CD4-positive, alpha-beta T cell treated with Interleukin-6 for 4 hours (primary cell): ENCODE measurements at places on chromosomes 7 and 10.

DNA sequence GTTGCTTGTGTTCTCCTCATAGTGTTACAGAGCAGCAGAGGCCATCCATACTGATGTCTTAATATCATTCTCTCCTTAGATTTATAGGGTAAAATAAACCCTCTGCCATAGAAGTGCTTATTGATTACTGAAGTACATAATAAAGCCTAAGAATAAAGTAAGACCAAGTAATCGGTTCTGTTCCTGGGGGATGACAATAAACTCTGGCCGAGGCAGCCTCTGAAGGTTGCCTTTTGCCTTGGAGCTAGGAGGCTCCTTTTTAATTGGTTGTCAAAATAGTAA is 711.6 kb upstream of the GALNT17 start:
- no peak for DNase-seq

DNA sequence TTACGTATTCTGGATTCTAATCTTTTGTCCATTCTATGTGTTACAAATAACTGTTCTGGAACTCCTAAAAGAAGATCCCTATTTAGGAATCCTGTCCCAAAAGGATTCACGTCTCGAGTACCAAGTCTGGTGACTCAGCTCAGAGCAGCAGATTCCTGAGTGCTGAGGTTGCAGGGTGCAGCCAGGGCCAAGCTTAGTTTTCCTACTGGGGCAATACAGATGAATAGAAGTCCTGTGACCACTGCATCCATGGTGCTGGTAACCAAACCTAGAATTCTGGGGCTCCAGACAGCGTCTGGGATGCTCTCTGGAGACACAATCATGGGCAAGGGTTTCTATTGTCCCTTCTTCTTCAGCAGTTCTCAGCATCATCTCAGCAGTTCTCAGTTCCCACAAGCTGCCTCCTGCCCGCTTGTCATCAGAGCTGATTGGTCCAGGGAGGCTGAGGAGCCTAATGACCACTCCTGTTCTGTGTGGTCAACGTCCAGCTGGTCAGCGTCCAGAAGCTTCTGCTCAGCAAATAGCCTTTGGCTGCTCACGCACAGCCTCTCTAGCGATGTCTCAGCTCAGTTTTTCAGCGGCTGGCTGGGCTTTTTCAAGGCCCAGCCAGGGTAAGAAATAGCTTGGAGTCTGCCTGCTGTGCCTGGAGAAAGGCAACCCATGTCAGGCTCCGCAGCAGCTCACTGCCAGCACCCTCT is 50.4 kb upstream of the C7orf33 start:
- DNase-seq = no peak

- no peak for DNase-seq
Measured at GRCh38 chr10:80158598-80159127, 26.1 kb downstream of the PLAC9 start.

DNA sequence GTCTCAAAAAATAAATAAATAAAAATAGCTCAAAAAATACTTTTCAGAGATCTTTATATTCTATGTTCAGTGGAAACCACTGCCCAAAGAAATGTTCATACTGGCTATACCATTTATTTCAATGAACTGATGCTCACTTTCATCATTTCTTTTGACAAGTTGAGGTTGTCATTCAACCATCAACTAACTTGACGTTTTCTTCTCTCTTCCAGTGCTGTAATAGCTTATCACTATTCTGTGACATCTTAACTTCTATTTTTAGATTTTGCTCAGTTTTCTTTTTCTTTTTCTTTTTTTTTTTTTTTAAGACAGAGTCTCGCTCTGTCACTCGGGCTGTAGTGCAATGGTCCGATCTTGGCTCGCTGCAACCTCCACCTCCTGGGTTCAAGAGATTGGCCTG is 8.7 kb upstream of the CTAGE4 start:
- no peak for DNase-seq

DNA sequence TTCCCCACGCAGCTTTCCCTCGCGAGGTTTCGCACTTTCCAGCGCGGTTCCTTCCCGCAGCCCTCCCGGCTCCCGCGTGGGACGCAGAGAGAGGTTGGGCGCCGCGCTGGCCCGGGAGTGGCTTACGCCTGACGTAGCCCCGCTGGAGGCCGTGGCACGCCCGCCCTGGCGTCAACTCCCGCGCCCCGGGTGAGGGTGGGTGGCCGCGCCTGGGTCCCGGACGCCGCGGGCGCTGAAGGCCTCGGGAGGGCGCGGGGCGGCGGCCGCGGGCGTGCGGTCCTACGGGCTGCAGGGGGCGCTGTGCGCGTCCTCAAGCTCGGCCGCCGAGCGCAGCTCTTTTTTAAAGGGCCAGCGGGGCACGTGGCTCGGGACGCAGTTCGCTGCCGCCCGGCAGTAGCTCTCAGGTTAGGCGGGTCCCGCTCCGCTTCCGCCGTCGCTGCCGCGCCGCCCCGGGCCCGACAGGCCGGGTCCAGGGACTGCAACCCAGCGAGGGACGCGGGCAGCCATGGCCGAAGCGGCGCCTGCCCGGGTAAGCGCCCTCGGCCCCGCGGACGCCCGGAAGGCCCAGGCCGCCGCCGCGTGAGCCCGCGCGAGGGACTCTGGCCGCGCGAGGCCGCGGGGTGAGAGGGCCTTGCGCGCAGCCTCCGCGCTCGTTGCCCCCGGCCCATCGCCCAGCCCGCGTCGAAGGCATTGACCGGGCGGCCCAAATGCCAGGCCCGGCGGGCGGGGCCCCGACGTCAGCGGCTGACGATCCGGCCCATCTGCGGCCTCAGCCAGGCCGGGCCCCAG is at the start of gene ZNF783:
Gene ZNF783, plus strand, starts transcription at position 368 of the 789 bp plus-strand sequence. Its CDS starts 138 bp downstream, at position 506.
- DNase-seq = peak; percentile 92

GRCh38 chr7:20280475-20281351 is 50.0 kb upstream of the ITGB8 start:
- DNase-seq = no peak

- DNase-seq = no peak
Measured at GRCh38 chr7:44956157-44956766, 22.6 kb downstream of the MYO1G start.

GRCh38 chr10:51894771-51895578 is 195.6 kb upstream of the CSTF2T start:
- DNase-seq = no peak

DNA sequence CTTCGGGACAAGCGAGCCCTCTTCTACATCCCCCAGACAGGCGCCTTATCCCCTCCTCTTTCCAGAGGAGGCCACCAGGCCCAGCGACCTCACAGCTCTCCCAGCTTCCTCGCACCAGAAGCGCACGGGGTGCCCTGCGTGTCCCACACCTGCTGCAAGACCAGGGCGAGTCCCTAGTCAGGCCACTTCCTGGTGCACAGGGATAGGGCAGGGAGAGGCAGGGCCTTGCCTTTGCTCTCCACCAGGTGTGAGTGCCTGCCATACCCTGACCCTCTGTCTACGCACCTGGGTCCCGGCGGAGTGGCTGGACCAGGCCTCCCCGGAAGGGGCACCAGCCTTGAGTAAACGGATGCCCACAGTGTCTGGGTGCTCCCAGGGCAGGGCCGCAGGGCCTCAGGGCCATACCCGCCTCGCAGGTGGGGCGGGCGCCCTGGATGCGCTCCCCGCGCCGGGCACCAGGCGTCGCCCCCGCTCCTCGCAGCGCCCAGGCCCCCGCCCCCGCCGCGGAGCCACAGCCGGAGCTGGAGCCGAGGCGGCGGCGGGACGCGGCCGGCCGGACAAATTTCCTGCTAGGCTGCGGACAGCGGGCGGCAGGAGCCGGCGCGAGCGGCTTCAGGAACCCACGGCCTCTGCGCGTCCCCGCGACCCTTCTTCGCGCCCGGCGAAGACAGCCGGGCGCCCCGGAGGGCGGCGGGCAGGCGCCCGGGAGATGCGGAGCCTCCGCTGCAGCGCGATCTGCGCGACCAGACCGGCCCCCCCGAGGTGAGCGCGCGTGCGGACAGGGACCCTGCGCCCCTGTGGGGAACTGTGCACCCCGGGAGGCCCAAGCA is at the start of gene PTPRE:
Gene PTPRE, plus strand, starts transcription at position 556 of the 830 bp plus-strand sequence. CDS start 133,779 bp downstream, outside the sequence.
- peak; percentile 71 for DNase-seq

- DNase-seq = no peak
Measured at GRCh38 chr7:112896026-112896601, 105.9 kb upstream of the TMEM168 start.

GRCh38 chr7:82841828-82842227 is 320.9 kb downstream of the PCLO start:
- no peak for DNase-seq

DNA sequence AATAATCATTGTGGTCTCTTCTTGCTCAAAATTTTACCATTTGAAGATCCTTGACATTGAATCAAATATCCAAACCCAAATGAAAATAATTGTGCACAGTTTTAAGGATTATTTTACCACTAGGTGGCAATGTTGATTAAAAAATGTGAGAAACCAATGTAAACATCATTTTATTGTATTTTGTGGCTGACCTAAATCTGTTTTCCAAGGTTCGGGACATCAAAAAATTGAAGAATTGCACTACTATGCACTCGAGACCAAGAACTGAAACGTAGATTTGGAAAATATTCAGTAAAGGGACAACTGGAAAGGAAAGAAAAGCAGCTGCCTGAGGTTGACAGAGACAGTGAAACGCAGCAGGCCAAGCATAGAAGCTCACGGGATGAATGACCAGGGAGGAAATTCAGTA is 259.3 kb downstream of the SNX13 start:
- no peak for DNase-seq

DNA sequence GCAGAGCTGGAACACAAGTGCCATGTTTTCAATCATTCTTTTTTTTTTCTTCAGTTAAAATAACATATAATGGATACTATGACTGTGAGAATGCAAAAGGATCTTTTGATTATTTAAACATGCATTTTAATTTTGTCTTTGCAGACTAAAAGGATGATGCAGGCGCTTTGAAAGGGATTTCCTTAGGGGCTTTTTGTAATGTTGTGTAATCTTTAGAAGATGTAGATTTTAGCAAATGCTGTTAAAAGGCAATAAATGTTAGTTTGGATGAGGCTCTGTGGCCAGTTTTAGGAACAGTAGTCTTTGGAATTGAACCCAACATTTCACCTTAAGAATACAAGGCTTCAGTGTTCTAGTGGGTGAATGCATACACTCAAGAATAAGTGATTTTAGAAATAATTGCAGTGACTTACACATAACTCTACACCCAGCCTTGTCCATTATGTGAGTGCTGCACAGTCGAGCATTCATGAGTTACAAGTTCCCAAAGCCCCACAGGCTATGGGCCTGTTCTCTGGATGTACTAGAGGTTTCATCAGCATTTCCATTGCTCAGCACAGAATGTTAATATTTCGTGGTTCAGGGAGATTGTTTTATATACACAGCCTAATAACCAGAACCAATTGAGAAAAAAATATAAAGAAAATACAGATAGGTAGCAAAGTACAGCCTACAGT is 11.6 kb downstream of the PAPSS2 start:
- DNase-seq = no peak

- DNase-seq = no peak
Measured at GRCh38 chr10:86209726-86210125, 156.9 kb downstream of the GRID1 start.

GRCh38 chr7:8500286-8500685 is 66.9 kb downstream of the NXPH1 start:
- DNase-seq = no peak

GRCh38 chr10:48805848-48806247 is 121.2 kb downstream of the WDFY4 start:
- DNase-seq = peak; percentile 19

- DNase-seq = no peak
Measured at GRCh38 chr10:30816820-30817171, 187.2 kb upstream of the LYZL2 start.

GRCh38 chr10:20892011-20892585 is 5.0 kb downstream of the NEBL start:
- no peak for DNase-seq

- DNase-seq = no peak
Measured at GRCh38 chr10:127459918-127460317, 89.2 kb upstream of the NPS start.
